ENCODE measurements at places on chromosomes 13 and 19. TPM values are rescaled to one million over a fixed set of nuclear protein-coding genes. Genes with fewer than 3 reads are reported as not detected.

Gene PSG3
- not detected for total RNA-seq

GRCh38 chr13:75136151-75136550, 345.8 kb downstream of the TBC1D4 start:
- no peak for DNase-seq

Gene F7
- total RNA-seq, result not detected

Gene ZNF723
- total RNA-seq, result not detected

Gene CEACAM5
- total RNA-seq, result not detected

DNA sequence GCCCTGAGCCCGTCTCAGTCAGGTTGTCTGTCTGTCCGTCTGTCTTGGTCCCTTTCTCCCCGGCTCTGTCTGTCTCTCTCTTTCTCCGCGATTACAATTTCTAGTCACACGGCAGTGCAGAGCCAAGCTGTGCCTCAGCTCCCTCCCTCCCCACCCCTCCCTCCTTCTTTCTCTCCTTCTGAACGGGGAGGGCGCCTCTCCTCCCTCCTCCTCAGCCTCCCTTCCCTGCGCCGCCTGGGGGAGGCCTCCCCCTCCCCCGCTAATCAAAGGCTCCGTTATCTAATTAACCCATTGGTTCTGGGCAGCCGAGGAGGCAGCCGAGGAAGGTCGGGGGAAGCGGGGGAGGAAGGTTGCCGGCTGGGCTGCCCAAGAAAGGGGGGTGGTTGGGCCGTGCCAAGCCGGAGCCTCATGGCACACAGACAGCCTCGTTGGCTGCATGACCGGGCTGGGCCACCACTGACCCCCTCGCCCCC, 16.5 kb downstream of the LRRC4B start:
- DNase-seq, result no peak

- DNase-seq, result no peak
Measured at GRCh38 chr19:16208064-16208759, 10.5 kb downstream of the AP1M1 start.

Gene SLC17A7
- total RNA-seq, result 1.4 TPM

GRCh38 chr13:89832827-89833226, 1514.7 kb upstream of the MIR17HG start:
- no peak for DNase-seq

- no peak for DNase-seq
Measured at GRCh38 chr13:93976528-93976927, 503.0 kb downstream of the DCT start.

DNA sequence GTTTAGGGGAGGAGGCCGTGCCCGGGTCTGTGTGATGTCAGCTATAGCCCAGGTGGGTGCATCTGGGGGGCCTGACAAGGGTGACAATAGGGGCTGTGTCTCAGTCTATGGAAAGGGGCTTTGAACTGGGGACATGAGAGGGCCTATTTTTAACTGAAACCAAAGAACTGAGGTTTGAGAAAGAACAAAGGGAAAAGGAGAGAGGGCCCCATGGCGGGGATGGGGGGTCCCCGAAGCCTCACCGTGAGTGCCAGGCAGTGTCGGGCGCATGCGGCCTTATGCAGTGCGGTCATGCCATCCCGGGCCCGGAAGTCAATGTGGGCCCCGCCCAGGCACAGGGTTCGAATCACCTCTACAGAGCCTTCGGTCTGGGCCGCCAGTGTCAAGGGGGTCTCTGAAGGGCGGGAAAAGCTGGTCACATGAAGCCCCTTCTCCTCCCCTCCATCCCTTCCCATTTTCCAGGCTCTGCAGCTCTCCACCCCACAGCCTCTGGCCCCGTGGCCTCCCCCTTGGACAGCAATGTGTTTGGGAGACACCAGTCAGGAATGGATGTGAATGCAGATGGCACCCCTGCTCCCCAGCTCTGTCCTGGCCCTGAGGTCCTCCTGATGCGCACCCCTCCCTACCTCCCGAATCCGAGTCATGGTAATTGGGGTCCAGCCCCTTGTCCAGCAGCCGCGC, 5.9 kb downstream of the SHANK1 start:
- no peak for DNase-seq

- DNase-seq, result no peak
Measured at GRCh38 chr13:66618702-66619101, 611.4 kb downstream of the PCDH9 start.

GRCh38 chr19:51226067-51226466, 1.2 kb downstream of the CD33 start:
- DNase-seq, result no peak

- peak; percentile 42 for DNase-seq
Measured at GRCh38 chr13:114339857-114340534, 25.7 kb downstream of the CHAMP1 start.

Gene PTGIR
- 3.0 TPM for total RNA-seq

- no peak for DNase-seq
Measured at GRCh38 chr13:21777166-21777565, 106.3 kb downstream of the FGF9 start.

GRCh38 chr19:52670046-52670445, 31.9 kb upstream of the ZNF83 start:
- DNase-seq, result no peak

DNA sequence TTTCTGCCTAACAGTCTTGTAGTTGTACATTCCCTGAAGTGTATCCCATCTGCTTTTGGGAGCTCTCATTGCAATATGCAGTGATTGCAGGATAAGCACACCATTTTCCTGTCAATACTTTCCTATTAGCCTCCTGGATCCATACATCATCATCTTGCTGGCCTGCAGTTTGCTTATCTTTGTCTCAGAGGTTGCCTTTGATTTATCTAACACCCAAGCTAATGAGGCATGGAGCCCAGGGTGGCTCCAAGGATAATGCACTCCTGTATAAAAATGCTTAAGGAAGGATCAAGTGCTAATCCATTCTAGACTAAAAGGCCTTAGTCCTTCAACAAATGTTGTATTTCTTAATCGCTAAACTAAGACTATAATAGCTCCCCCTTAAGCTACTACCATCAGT, 161.6 kb upstream of the OBI1 start:
- DNase-seq, result no peak

DNA sequence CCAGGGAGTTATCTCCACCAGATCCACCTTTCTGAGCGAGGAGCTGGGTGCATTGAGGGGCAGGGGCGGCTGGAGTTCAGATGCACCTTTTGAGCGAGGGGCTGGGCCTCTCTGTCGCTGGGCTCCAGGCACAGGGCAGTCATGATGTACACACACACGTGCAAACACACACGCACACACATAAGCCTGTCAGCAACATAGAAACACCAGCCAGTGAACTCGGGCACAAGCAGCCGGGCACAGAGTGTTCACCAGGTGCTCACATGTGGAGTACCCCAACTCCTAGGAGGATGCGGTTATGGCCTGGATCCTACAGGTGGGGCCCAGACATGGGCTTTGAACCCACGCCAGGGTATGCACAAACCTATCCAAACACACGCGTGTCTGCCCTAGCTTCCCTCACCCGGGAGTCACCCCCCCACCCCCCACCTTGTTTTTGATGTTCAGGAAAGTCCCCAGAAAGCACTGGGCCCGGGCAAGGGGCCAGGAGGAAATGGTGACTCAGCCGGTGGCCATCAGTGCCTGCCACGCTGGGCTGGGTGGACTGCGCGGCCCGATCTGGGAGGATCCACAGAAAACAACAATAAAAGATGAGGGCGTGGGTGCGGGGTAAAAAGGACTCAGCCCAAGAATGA, 13.3 kb downstream of the ARRDC2 start:
- peak; percentile 92 for DNase-seq

DNA sequence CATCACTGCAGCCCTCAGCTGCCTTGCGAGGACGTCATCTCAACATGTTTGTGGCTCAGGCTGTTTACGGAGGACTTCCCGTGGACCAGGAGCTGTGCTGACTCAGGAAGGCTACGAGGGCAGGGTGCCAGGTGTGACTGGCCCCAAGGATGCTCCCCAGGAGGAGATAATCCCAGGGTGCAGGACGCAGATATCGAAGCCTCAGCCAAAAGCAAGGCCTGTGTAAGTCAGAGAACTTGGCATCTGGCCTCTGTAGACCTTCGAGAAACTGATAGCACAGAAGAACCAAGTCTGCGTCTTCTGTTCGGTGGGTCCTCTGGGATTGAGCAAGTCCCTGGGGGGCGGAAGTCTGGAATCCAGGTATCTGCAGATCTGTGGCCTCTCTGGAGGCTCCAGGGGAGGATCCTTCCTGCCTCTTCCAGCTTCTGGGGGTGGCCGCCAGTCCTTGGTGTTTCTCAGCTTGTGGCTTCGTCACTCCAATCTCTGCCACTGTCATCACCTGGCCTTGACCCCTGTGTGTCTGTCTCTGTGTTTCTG, 2.6 kb upstream of the DOHH start:
- DNase-seq, result no peak

- no peak for DNase-seq
Measured at GRCh38 chr13:41061914-41062837, 867 bp downstream of the WBP4 start.

Gene URAD
- total RNA-seq, result not detected

DNA sequence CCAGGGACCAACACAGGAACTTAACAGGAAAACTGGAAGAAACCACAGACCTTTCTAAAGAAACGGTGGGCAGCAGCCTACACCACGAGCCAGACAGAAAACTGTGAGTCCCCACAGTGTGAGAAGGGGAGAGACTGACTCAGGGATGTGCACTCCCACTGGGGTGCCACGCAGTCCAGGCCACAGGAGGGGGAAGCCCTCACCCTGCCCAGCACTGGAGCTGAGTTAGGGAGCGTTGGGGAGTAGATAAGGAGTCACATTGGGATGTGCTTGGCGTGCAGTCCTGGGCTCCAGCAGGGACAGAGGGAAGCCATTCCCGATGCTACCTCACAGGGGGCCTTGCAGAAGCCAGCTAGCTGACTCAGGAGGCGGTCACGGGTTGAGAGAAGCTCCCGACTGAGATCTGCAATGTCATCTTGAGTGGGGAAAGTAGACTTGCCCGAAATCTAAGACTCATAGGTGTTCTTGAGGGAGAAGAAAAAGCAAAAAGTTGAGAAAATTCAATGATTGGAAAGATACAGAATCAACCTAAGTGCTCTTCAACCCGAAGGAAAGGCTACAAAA, 17.3 kb downstream of the SIGLEC8 start:
- DNase-seq, result no peak

Gene KCNRG
- total RNA-seq, result 0.32 TPM

DNA sequence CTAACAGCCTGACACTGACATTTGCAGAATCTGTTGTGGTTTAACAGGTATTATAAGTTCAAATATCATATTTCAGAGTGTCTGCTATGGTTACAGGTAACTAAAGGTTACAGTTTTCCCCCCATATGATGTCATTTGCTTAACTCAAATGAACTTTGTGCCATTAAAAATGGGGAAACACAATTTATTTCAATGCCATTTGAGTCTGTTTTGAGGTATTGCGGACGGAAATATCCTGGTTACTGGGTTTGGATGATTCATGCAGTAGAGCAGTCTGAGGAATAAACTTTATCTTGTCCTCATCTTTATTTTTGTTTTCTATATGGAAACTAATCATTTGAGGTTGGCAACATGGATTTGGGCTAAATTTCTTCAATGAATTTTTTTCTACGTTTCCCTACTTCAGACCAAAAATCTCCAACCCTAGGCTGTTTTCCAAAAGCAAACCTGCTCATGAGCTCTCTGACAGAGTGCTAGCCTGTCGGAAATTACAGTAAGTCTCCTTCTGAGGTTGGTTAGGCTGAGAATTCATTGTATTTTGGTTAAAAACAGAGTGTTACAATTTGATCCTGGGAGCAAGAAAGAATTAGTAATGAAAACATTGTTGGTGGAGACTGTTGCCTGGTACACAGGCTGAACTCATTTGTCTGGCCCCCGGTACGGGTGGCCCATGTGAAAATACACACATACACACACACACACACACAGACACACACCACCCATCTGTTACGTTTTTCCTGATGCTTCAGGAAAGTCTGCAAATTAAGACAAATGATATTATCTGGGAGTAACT, 66.1 kb downstream of the AKAP11 start:
- DNase-seq, result no peak

Gene CEACAM16
- not detected for total RNA-seq

Gene KANK2
- 471 TPM for total RNA-seq

DNA sequence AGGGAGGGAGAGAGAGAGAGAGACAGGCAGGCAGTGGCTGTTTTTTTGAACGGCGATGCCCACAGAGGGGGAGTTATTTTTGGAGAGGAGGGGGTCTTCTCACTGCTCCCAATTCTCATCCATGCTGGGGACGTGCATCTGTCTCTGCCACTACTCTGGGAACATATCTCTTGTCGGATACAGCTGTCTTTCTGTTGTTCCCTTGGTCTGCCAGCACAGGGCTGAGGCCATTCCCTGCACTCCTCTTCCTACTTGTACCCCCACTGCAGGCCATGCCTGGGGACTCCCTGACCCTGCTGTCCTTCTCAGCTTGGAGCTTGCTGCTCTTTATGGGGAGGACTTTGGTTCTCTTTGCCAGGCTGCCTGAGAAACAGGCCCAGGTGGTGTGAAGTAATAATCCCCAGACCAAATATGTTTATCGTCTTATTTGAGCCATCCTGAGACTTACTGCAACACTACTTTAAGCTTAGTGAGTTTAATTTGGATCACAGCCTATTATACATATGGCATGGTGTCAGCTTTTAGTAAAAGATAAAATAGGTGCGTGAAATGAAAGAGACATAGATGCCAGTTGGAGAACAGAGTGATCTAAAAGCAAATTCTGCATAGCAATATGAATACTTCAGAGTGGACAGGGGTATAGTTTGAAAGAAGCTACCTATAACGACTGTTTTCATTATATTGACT, 19.1 kb downstream of the LRCH1 start:
- no peak for DNase-seq

Gene OR7A5
- total RNA-seq, result not detected

GRCh38 chr19:4284176-4284958, 5.3 kb downstream of the SHD start:
- DNase-seq, result no peak

Gene SYNE4
- total RNA-seq, result 0.30 TPM

GRCh38 chr13:41465241-41465847, 8.0 kb downstream of the RGCC start:
- peak; percentile 63 for DNase-seq

DNA sequence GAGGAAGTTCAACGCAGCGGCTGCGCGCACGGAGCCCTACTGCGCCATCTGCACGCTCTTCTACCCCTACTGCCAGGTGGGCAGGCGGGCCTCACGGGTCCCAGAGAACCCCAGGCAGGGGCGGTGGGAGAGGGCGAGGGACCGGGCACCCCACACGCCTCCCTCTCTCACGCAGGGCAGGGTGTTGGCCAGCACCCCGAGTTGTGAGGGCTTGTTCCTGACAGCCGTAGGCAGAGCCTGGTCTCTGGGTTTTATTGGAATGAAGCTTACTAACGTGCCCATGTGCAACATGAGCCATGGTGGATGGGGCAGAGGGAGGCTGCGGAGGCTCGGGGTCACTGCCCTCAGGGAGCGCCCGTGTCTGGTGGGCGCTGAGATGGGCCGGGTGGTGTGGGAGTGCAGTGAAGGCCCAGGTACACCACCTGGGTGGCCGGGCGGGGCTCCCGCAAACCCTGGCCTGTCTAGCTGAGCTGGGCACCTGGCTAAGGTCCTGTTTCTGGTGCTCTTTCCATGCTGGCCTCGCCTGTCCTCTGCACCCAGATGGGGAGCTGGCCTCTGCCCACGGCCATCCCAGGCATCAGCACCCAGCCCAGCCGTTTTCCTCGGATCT, 165.2 kb downstream of the KDM4B start:
- DNase-seq, result no peak

DNA sequence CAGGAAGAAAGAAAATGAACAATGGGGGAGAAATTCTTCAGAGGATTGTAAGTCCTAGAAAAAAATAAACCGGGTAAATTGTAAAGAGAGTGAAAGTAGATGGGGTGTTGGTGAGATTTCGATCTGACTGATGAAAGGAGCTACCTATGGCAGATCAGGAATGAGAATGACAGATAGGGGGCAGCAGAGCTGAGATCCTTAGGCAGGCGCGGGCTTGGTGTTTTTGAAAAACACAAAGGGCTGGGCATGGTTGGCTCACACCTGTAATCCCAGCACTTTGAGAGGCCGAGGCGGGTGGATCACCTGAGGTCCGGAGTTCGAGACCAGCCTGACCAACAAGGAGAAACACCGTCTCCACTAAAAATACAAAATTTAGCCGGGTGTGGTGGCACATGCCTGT, 1468.6 kb upstream of the SLC10A2 start:
- DNase-seq, result no peak
